ENCODE measurements at places on chromosomes 3 and 15.

- no peak for DNase-seq
Measured at GRCh38 chr15:81229586-81229985, 32.9 kb downstream of the IL16 start.

- DNase-seq: no peak
Measured at GRCh38 chr3:105876780-105877327, 8.0 kb upstream of the CBLB start.

- no peak for DNase-seq
Measured at GRCh38 chr3:42698911-42699230, 3.7 kb downstream of the HHATL start.

DNA sequence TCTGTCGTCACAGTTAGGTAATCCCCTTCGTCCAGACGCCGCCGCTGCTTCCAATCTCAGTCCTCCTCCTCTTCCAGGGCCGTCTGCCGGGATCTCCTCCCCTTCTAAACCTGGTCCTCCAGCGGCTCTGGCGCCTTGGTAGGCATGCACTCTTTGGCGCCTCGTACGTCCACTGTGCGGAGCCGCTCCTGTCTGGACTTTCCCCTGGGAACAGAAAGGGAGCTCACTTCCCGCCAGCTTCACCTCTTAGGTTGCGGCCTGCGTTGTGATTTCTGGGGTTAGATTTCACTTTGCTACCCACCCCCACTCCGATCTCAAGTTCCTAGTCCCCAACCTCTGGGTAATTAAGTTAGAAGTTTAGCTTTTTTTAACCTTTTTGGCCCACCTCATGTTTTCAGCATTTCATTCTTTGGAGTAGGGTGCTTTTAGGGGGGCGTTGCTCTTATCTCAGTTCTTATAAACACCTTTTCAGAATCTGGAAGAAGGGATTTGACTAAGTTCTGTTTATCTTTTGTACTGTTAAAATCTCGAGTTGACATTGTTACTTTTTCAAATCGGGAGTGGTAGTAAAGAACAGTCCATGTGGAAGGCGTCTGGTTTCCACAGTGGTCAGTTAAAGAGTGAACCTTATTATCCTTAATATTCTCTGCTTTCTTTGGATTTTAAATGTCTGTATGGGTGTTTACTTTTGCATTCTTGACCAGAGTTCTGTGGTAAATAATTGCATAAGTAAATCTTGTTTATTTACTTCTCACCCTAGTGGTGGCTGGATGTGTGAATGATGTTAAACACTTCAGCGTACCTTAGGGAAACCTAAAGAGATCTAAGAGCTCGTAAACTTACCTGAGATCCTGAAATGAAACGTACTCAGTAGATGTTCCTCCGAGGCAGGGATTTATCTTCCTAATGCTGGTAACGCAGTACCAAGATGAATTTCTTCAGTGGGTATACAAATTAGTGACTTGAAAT is 611 bp downstream of the CTDSPL2 start:
- no peak for DNase-seq

- no peak for DNase-seq
Measured at GRCh38 chr3:142768338-142768737, 44.5 kb downstream of the TRPC1 start.

DNA sequence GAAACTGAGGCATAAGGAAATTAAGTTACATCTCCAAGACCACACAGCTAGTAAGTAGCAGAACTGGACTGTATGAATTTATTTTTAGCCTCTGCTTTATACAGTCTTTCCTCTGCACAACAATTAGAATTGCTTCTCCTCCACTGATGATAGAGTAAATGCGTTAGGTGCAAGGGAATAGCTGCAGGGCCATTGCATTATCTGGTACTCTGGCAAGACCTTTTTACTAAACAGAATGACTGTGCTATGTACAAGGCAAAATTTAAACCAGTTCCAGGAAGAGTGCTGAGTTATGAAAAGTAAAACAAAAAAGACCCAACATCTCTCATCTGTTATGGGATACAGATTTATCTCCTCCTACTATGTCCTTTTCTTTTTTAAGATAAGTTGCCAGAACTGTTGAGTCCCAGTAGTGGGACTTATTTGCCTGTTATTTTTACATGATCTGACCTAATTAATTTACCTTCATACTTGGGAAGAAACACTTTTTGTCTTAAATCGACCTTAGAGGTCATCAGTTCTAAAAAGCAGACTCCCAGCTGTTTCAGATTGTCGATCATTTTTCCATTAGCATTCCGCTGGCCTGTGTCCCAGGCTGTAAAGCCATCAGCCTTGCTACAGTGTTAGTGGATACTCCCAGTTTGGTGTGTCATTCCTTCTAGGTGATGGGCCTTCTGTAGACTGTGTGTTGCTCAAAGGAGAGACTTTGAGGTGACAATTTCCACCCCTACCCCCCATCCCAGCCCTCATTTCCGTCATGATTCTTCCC is 147.5 kb upstream of the NUDT16 start:
- no peak for DNase-seq

- DNase-seq: no peak
Measured at GRCh38 chr15:41494922-41495735, 1.5 kb downstream of the ITPKA start.

DNA sequence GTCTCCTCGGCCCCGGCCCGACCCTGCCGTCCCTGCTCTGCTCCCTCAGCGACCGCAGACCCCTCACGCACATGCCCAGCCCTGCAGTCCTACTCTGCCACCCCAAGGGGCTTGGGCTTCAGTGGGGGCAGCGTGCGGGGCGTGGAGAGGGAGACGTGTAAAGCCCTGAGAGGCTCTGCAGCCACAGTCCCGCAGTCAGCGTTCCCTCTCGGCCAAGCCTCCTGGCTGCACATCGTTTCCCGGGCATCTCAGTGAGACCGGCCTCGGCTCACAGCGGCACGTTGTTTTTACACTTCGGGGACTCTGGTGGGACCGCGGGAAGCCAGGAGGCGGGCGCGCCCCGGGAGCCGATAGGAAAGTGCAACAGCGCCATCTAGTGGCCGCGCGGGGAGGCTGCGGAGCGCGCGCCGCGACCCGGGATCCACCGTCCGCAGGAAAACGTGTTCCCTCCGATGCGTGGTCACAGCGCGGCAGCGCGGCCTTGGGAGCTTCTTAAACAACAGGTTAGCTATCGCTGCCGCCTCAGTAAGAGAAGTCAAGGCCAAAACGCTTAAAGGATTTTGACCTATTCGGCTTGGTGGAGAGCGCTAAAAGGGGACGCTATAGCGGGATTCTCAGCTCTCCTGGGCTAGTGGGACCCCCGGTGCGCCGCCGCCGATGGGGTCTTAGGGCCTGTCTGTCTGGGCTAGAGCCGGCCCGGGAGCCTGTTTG is 226.8 kb upstream of the IGF1R start:
- peak; percentile 68 for DNase-seq

- no peak for DNase-seq
Measured at GRCh38 chr15:90101130-90101968, 919 bp downstream of the IDH2 start.

- DNase-seq: no peak
Measured at GRCh38 chr15:79743032-79743431, 153.8 kb downstream of the MTHFS start.

DNA sequence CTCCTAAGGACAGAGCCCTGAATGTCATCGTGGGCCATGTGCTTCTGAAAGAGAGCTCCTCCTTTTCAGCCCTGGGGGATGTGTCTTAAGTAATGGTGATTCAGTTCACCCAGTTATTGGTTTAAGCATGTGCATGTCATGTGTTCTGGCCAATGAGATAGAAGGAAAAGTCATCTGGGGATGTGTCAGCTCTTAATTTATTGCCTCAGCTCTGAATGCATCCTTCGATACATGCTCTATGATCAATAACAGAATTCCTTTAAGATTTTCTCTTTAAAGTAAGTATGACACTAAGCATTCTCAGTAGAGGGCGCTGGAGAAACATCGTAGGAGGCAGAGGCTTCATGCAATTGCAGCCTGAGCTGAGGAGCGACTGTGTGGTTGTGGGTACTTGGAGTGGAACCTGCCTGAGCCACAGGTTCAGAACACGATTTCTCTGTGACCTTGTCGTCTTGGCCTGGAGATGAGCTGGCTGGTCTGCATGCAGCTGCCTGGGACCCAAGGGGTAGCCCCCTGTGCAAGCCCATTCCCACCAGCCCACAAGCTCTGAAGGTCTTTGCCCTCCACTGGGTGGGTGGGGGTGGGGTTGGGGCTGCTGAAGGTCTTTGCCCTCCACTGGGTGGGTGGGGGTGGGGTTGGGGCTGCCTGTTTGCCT is 69.5 kb downstream of the C3orf38 start:
- no peak for DNase-seq

GRCh38 chr3:112539825-112540650 is 21.7 kb downstream of the ATG3 start:
- no peak for DNase-seq

DNA sequence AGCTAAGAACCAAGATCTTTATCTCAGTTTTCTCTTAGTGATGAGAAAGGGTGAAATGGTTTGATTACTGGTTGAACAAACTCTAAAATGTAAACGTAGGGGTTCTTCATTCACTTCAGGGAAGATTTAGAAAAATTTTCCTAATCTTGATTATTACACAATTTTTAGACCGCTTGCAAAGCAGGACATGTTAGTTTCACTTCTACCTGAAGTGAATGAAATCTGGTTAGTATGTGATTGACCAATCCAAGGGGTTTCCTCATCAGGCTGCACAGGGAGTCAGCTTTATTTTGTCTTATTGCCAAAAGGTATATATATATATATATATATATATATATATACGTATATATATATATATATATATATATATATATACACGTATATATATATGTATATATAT is 740.4 kb downstream of the TUSC7 start:
- DNase-seq: no peak

GRCh38 chr15:64249406-64249805 is 86.6 kb upstream of the PPIB start:
- DNase-seq: no peak

- no peak for DNase-seq
Measured at GRCh38 chr3:177827511-177828207, 630.4 kb upstream of the TBL1XR1 start.

DNA sequence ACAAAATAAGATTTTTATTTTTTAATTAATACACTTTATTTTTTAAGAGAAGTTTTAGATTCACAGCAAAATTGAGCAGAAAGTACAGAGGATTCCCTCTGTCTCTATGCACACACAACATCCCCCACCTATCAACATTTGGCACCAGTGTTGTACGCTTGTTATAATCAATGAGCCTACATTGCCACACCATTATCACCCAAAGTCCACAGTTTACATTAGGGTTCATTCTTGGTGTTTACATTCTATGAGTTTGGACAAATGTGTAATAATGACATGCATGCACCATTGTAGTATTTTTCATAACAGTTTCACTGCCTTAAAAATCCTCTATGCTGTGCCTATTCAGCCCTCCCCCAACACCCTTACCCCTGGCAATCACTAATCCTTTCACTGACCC is 51.3 kb upstream of the TTBK2 start:
- DNase-seq: no peak

DNA sequence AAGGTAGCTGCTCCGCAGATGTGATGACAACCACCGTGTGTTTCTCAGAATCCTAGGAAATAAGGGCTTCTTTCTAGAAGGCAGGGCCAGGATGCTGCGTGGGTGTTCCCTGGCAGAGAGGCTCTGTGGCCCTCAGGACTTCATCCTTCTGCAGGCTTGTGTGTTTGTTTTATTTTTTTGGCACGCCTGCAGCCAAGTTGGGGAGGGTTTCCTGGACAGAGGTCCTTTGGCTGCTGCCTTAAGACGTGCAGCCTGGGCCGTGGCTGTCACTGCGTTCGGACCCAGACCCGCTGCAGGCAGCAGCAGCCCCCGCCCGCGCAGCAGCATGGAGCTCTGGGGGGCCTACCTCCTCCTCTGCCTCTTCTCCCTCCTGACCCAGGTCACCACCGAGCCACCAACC is at the start of gene CLEC3B:
TSS of gene CLEC3B (plus strand) at position 266 of the 400 bp plus-strand sequence. CDS start at position 326, 60 bp downstream.
- no peak for DNase-seq

GRCh38 chr3:179158336-179159039 is 10.3 kb downstream of the PIK3CA start:
- DNase-seq: no peak

DNA sequence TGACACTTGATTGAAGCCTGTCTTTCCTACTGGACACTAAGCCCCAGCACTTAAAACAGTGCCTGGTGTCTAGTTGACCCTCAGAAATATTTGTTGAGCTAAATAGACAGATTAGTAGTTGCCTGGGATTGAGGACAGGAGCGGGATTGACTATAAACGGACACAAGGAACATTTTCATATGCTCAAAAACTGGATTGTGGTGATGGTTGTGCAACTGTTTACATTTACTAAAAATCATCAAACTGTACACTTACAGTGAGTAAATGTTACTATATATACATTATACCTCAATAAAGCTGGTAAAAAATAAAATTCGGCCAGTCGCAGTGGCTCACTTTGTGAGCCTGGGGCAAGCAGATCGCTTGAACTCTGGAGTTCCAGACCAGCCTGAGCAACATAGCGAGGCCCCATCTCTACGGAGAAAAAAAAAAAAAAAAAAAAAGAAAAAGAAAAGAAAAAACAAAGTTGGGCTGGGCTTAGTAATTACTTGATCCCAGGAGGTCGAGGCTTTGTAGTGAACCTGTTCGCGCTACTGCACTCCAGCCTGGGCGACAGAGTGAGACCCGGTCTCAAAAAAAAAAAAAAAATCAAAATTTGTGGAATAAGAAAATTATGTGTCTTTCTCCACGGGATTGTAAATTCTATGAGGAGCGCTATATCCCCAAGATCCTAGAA is 632 bp upstream of the IDH3A start:
- no peak for DNase-seq

- no peak for DNase-seq
Measured at GRCh38 chr3:120567370-120568201, 28.6 kb upstream of the NDUFB4 start.

DNA sequence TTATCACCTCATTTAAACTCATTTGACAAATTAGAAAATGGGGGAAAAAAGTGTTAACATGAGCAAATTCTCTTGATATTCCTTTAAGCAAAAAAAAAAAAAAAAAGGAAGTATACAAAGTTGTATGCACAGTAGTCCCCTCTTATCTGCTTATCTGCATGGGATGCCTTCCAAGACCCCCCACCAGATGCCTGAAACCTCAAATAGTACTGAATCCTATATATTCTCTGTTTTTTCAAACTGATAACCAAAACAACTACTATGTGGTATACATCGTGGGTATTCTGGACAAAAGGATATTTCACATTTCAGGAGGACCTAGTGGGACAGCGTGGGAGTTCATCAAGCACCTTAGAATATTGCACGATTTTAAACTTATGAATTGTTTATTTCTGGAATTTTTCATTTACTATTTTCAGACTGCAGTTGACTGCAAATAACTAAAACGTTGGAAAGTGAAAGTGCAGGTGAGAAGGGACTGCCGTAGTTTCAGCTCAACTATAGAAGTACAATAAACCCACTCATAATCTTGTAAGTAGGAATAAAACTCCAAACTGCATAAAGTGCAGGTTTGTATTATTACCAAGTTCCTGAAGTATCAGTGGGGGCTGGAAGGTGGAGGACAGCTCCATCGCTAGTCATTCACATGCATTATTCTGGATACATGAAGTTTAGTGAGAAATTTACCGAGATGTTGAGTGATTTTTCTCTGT is 43.6 kb upstream of the PLCL2 start:
- no peak for DNase-seq

DNA sequence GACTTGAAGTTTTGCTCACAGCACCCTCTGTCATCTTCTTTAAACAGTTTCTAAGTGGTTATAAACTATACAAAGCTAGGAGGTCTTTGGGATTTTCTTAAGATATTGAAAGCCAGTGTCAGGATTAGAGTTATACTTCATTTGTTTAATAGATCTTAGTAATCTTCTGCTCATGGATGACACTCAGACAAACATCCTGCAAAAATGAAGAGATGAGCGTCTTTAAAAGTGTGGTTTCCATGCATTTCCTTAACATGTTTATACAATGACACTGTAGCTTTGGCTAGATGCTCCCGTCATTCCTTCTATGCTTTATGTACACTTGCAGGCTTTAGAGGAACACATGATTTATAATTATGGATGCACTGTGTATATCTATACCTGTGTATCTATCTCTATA is 182.2 kb downstream of the NAALADL2 start:
- DNase-seq: no peak
